Osteoblast (primary cell): ENCODE measurements at places on chromosomes 5 and 9.

DNA sequence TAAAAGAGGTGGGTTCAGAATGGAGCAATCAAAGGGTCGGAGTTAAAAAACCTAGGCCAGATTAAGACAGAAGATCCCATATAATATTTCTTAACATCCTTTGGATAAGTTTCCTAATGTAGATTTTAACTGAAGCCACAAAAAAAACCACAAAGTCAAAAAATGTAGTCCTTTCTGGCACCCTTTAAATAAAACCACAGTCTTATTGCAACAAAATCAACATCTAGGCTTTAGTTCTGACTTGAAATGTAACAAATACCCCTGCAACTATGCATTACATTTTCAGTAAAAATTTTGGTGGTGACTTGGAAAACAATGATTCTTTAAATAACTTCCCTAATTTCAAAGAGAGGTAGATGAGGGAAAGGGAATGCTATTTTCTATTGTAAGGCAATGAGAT lies 109.2 kb downstream of the PSAT1 start:
- DNase-seq, result peak; percentile 67

DNA sequence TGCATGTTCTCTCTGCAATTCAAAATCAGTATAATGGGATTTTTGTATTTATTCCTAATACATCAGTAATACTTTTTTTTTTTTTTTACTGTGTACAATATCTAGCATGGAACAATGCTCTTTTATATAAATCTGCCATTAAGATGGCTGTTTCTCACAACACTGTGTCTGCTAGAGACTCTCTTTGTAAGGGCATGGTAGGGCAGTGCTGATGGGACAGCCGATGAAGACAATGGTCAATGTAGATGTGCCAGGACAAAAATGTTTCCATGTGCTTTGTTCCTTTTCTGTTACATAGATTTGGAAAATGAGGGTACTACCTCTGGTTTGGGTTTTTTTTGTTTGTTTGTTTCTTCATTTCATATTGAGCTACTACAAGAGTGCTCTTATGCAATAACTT lies 95.3 kb upstream of the ITGA2 start:
- DNase-seq, result no peak

- peak; percentile 41 for DNase-seq
These were observed 146.3 kb downstream of the SNCAIP start for GRCh38 chr5:122458278-122458872.

GRCh38 chr5:87260604-87261192 lies 7.0 kb upstream of the RASA1 start:
- DNase-seq, result no peak

DNA sequence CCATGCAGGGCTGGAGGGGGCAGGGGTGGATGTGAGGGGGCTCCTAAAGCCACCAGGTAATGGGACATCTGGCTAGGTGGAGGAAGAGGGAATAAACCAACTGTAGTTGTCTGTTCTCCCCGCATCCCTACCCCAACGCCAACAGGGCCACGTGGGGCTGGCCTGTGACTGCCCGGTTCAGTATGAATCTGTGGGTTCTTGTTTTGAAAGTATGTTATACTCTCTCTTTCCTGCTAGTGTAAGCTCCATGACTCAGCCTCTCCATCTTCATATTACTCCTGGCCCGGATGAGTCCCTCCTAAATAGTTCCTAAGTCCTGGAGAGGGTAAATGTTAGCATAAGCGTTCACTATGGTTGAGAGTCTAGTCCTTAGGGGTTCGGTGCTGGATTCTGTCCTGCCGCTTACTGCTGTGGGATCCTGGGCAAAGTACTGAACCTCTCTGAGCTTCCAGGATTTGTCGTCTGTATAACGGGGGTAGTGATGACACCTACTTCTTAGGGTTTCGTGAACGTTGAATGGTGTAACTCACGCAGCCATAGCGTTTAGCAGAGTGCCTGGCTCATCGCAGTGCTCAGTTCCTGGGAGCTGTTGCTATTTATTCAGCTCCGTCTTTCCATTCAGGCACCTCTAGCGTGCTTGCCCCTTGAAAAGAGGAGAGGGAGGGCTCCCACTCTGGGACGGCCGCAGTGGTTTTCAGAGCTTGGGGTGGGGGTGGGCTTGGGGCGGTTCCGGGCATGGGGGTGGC lies 28.8 kb downstream of the LHX2 start:
- peak; percentile 98 for DNase-seq

GRCh38 chr9:26163931-26164330 lies 485.7 kb upstream of the TUSC1 start:
- DNase-seq, result no peak

GRCh38 chr9:125329978-125330377 lies 68.4 kb downstream of the GAPVD1 start:
- peak; percentile 4 for DNase-seq

DNA sequence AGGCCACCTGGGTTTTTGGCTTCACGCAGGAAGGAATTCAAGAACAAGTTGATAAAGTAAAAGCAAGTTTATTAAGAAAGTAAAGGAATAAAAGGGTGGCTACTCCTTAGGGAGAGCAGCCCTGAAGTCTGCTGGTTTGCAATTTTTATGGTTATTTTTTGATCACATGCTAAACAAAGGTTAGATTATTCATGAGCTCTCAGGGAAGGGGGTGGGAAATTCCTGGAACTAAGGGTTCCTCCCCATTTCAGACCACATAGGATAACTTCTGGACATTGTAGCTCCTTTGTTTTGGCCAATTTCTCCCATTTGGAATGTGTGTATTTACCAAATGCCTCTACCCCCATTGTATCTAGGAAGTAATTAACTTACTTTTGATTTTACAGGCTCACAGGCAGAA lies 63.9 kb upstream of the SYK start:
- DNase-seq, result no peak

DNA sequence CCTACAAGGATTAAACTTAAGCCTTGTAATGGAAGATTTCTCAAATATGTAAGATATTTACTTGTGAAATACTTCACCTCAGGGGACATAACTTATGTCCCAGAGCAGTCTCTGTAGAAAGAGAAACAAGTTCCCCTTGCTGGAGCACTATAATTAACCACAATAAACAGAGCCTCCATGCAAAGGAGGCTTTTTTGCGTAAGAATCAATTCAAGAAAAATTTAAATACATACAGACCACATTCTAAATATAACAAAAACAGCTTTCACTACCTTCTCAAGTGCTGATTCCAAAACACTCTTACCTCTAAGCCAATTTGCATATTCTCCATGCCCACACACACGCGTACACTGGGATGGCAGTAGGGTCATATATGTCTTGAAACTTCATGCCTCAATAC lies 30.7 kb upstream of the CCNB1 start:
- DNase-seq, result no peak
